Stimulated activated naive CD4-positive, alpha-beta T cell treated with Interleukin-2 at 50 U/mL for 16 hours (primary cell): ENCODE measurements at places on chromosomes 5 and 9.
A peak's percentile ranks its signal among the peaks of the same experiment; 100 is the strongest.

DNA sequence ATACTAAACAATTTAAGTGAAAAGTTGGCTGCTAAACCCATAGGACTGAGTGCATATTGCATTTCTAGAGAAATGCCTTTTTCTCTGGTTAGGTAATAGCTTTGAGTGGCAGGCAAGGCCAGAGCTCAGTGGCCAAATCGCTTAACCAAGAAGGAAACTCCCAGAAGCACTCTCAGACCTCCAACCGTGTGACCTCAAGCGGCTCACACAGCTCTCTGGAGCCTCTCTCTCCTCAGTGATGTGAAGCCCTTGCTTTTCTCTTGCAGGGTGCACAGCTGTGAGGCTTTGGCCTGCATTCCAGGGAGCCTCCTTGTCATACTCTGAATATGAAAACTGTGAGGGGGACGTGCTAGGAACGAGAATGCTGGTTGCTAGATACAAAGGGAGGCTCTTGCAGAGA lies 106.7 kb downstream of the INSYN2B start:
- DNase-seq, result no peak

- no peak for DNase-seq
Observed at GRCh38 chr9:3193791-3194190, 332.0 kb downstream of the RFX3 start.

GRCh38 chr5:14936588-14936987 lies 65.0 kb upstream of the ANKH start:
- no peak for DNase-seq

DNA sequence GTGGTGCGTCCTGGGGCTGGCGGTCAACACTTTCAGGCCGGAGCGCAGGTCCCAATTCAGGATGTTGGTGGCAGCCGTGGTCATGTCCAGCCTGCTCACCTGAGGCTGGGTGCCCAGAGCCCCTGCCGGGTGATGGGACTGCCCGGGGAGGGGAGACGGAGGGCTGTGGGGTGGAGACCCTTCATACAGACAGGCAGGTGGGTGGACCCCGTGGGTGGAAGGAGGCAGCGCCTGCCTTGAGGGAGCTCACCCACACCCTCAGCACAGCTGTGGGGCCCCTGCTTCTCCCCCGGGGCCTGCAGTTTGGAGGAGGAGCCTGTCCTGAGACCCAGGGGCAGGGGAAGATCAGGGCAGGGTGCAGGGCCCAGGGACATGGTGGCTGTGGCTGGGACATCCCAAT lies 6.9 kb upstream of the PTGDS start:
- no peak for DNase-seq

DNA sequence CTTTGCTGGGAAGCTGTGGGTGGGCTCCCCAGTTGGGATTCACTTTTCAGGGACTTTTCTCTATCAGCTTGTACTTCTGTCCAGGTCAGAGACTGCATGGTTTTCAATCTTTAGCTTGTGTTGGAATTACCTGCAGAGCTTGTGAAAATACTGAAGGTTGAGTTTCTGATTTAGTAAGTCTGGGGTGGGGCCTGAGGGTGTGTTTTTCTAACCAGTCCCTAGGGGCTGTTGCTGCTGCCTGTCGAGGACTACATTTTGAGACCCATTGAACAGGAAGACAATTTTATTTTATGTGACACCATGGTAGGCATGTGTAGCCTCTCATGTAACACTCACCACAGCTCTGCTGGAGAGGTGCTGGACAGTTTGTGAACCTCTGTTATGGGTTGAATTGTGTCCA lies 14.7 kb upstream of the MLANA start:
- DNase-seq, result no peak

DNA sequence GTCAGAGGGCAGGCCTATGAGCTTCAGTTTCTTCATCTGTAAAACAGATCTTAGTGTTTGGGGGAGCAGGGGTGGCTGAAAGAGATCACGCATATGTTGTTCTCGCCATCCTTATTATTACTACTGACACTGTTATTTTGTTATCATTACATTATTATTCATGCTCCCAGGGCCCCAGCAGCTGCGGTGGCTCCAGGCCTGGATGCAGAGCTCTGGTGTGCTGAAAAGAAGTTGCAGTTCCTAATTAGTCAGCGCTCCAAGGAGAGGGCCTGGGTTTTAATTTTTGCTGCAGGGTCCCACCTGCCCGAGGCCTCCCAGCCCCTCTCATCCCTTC lies 19.5 kb downstream of the CXXC5 start:
- DNase-seq, result no peak

DNA sequence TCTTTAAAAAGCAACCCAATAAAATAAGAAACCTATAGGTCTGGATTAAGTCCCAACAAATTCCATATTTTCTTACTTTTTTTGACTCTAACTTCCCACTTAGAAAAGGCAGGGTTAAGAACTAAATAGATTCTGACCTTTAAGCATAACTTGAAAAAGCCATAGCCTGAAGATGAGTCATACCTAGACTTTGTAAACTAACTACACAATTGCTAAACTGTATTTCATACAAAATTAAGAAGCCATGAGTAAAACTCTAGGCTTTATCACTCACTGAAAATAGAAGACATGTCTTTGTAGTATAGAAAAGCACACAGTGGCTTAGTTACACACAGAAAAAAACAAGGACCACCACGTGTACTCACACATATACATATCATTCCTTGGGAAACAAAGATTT lies 51.5 kb downstream of the MLLT3 start:
- DNase-seq, result no peak

- DNase-seq, result peak; percentile 48
Observed at GRCh38 chr9:36008774-36009300, 27.9 kb upstream of the RECK start.

- no peak for DNase-seq
Observed at GRCh38 chr9:32092031-32092430, 292.4 kb upstream of the ACO1 start.

DNA sequence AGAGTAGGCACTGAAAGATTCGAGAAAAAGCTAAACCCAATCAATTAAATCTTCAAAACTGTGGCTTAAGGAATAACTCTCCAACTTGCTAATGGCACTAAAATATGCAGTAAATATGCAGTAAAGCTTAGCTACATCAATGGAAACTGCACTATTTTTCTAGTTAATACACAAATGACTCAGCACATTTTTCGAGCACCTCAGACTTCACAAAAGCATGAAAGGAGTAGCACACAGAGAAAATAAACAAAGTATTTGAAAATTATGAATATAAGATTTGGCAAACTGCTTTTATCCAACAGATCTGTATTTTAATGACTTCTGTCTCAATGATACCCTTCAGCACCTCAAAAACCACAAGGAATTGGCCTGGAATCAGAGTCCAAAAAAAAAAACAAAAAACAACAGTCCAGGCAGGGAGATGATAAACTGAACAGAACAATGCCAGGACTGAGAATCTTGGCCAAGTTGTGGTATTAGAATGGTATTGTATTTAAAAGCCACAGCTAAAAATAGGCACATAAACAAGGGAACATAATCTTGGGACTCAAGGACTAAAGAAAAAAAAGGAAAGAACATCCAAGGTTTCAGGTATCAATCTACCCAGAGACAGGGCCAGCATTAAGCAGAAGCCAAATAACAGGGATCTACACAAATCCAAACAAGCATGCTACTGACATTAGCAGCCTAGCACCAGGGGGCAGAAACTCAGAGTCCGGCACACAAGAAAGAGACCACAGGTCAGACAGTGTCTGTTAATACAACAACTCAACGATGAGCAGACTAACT lies 21.4 kb downstream of the TMEM245 start:
- DNase-seq, result no peak

- DNase-seq, result no peak
Observed at GRCh38 chr5:36478646-36479317, 127.6 kb upstream of the SLC1A3 start.

DNA sequence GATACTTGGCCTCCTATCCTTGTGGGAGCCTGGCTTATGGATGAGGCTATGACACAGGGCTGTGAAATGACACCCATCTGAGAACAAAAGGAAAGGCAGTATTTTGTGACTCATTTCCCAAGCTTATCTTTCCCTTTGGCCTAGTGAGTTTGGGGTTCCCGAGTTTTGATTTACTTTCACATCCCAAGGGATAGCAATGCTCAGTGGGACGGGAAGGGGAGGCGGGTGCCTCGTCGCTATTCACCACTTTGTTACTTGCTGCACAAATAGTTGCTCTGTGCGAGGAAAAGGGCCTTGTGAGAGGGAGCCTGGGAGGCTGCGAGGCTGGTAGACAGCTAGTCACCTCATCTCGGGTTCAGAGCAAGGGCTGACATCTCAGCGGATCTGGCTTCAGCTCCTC lies 59.1 kb upstream of the ENTREP1 start:
- DNase-seq, result no peak

DNA sequence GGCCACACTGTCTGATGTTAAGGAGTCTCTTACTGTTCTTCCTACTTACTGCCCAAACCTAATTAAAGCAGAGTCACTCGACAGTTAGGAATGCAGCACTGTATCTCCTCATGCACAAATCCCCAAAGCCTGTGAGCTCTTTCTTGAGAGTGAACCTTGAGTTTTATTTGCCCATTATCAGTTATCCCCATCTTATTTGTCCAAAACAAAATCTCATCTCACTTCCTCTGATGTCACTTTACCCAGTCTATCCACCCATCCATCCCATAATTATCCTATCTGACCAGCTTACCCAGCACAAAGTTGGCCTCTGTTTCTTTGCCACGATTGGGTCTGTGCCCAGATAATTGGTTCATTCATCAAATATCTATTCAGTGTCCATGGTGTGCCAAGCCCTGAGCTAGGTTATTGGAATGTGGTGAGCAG lies 250.8 kb downstream of the SLIT3 start:
- DNase-seq, result no peak

DNA sequence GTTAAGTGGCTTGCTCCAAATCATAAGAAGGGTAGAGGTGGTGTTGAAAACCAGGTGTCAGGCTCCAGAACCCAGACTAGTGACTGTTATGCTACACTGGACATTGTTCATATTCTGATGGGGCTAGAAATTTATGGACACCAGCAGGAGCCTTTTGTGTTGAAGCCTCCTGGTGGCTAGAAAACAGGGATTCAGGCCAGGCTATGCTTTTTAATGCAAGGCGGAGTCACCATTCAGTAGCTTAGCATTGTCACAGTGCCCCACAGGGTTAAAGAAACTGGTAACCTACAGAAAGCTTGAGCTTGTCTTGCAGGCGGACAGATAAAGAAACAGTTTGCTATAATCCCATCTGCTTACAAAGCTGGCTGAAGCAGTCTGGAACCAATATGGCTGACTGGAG lies 23.0 kb upstream of the GOLM1 start:
- no peak for DNase-seq

GRCh38 chr9:85502815-85503655 lies 238.7 kb downstream of the AGTPBP1 start:
- DNase-seq, result no peak

GRCh38 chr5:39494107-39494510 lies 69.3 kb upstream of the DAB2 start:
- no peak for DNase-seq

DNA sequence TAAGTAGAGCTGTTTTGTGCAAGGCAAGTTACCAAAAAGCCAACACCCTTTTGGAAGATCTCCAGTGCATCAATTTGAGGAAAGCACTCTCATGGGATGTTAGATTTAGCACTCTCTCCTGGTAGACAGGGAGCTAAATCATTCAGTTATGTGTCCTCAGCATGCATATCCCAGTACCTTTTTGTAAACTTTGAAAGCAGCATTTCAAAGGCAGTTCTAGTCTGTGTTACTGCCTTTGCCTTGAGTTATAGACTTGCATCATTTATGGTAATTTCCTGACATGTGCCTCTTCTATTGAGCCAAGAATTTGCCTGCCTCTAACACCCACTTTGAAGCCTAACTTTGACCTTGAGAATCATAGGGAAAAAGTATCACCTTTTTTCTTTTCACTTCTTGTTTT lies 120.6 kb downstream of the KIF4B start:
- DNase-seq, result no peak

- no peak for DNase-seq
Observed at GRCh38 chr5:76083555-76084495, 642 bp downstream of the SV2C start.

DNA sequence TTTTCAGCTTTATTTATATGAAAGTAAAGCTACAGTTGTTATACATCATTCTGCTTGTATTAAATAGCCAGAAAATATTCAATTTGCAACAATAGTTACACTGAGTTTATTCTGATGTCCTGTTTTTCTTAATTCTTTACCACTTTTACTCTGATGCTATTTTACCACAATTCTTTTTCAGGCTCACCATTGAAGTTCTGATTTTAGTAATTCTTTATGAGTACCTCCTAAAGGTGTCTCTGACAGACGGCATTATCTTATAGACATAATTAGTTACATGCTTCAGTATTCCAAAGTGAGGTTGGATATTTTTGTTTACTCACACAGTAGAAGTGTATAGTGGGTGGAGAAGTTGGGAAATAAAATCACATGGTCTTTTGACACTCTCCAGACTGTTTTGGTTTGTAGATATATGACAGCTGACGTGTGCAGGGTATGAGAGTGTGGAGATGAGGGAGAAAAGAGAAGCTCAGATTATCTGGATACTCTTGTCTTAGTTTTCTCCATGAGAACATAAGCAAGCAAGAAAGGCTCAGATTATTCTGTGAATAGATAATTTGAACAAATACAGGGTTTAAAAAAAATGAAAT lies 97.4 kb downstream of the FBXO4 start:
- no peak for DNase-seq

- no peak for DNase-seq
Observed at GRCh38 chr5:135501965-135502364, 33.8 kb downstream of the NEUROG1 start.

- no peak for DNase-seq
Observed at GRCh38 chr9:74838351-74838750, 49.4 kb downstream of the TRPM6 start.

DNA sequence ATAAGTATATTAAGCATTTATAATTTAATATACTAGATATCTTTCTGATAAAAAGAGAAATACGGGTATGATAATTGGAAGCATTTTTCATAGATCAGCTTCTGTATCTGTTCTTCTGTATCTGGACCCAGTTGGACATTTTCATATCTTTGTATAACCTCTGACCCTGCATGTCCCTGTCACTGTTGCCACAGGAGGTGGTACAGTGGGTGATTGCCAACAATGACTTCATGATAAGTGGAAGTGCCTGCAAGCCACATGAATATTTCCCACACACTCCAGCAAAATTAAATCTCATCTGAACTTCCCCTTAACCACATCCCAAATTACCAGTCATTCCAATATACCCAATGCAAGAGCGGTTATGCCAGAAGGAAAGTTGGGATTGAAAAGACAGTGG lies 376.4 kb downstream of the ARRDC3 start:
- no peak for DNase-seq

GRCh38 chr5:73488806-73489205 lies 9.4 kb upstream of the BTF3 start:
- no peak for DNase-seq

DNA sequence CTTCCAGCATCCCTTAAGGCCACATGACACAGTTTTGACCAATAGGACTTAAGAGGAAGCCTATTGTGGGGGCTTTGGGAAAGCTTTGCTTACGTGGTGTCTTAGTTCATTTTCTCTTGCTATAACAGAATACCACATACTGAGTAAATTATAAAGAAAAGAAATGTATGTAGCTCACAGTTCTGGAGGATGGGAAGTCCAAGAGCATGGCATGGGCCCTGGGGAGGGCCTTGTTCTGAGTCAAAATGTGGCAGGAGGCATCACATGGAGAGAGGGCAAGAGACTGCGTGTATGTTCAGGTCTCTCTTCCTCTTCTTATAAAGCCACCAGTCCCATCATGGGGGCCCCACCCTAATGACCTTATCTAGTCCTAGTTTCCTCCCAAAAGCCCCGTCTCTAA lies 68.6 kb upstream of the CPEB4 start:
- no peak for DNase-seq
